ENCODE measurements at places on chromosomes 1 and 21.

- DNase-seq = no peak
Measured at GRCh38 chr1:224069138-224069537, 44.8 kb upstream of the FBXO28 start.

DNA sequence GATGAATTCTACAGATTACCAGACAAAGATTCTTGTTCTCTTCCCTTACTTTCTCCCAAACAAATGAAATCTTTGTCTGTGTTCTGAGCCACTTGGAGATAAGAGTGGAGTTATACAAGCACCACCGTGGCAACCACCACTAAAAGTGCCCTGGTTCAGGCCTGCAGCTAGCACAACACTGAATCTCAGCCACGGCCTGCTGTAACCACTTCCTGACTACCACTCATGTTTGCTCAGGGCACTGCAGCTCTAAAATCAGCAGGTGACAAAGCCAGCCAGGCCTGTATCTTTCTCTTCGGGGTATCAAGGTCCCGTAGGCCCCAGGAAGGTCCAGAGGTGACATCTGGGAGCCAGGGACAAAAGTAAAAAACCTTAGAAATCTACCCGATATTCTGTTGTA lies 3.2 kb upstream of the OR2T6 start:
- no peak for DNase-seq

DNA sequence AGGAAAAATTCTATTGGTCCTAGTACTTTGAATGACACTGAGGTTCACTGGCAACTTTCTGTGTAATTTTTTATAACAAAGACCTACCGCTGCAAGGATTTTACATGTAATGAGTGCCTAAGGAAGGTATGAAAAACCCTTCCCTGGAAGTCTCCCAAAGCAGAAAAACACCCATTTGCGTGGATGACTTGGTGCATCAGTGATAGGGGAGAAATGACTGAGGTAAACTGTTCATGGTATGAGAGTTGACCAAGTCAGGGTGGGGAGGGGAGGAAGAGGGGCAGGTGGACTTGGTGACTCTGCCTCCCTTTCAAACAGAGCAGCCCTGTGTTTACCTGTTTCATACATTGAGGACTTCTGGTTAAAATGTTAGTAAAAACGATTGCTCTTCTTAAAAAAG lies 78.8 kb upstream of the IPO9 start:
- DNase-seq = no peak

DNA sequence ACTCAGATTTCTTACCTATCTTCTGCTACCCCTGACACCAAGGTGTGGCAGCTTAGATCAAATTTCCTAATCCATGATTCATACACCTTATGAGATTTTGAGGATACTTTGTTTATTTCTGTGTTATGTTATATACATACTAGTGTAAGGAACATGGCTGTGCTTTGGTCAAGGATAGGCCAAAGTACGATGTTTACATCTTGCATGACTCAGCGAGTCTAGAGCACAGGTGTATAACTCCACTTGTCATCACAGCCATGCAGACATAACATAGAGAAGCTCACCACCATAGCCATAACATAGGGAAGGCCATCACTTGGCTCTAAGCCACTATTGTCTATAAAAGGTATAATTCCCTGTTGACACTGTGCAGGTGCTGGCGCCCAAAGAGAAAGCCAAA lies 61.2 kb downstream of the GBP6 start:
- DNase-seq = no peak

- DNase-seq = no peak
Measured at GRCh38 chr1:61887931-61888564, 145.8 kb downstream of the PATJ start.
